Head of caudate nucleus (tissue), 42 donors: ENCODE measurements at places on chromosomes 5 and 9.

GRCh38 chr5:150142185-150142958 lies 13.3 kb downstream of the PDGFRB start:
- no peak for DNase-seq

- DNase-seq = no peak
Observed at GRCh38 chr5:180139731-180140055, 68.1 kb upstream of the RNF130 start.

DNA sequence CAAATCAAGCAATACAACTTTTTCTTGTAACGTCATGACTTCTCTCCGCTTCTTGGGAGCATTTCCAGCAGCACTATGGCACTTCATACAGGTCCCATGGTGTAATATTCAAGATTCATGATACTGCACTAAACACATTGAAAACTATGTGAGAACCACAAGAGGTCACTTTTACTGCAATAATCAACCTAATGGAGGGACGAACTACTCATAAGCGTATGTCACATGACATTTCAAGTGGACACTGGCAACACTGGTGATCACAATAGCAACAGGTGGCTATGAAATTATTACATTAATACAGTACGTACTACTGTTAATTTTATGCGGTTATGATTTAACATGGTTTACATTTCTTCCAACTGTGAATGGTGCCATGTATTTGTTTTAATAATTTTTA lies 78.6 kb upstream of the TBC1D9B start:
- no peak for DNase-seq

GRCh38 chr9:117084221-117084620 lies 330.6 kb downstream of the ASTN2 start:
- no peak for DNase-seq

DNA sequence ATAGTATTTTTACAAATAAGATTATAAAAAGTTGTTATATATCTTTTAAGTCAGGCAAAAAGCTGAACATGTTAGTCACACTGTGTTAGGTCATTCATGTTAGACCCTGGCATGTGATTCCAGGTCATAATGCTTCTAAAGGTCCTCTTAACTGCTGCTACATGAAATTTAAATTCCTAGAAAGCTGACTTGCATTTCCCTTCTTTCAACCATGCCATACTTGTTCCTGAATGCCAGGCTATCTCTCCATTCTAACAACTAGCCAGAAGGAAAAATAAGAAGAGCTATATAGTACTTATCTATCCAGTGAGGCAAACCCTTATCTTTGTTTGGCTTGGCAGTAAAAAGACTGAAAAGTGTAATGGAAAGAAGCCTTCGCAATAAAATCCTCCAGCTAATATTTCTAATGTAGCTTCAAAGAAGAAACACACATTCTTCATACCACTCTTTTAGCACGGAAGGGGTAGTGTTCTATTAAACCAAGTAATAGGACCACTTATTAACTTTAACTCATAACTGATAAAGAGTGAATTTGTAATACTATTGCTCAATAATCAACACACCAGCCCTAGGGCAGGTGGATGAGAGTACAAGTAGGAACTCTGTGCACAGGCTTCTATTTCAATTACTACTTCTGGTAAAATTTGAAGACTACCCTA lies 310.2 kb downstream of the PDE4D start:
- DNase-seq = no peak

GRCh38 chr5:172951371-172952033 lies 7.7 kb upstream of the RPL26L1 start:
- DNase-seq = no peak

GRCh38 chr5:74140409-74140808 lies 500.1 kb downstream of the ENC1 start:
- no peak for DNase-seq

DNA sequence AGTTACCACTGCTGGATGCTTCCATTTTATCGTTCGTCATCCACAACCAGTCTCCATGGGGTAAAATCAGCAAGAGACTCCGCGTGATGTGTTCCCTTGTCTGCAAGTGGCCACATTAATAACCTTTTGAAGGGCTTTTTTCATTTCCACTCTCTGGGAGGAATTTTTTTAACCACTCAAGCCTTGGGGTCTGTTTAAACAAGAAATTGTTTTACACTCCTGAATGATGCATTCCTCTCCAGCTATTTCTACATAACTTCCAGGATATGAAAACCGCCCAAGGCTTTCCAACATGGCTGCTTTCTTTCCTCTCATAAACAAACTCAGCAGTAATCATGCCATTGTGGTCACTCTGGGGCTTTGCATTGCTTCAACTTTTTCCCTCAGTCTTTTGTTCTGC lies 217.2 kb upstream of the DAPK1 start:
- DNase-seq = no peak

GRCh38 chr9:125548141-125548540 lies 158.9 kb downstream of the MAPKAP1 start:
- DNase-seq = no peak

DNA sequence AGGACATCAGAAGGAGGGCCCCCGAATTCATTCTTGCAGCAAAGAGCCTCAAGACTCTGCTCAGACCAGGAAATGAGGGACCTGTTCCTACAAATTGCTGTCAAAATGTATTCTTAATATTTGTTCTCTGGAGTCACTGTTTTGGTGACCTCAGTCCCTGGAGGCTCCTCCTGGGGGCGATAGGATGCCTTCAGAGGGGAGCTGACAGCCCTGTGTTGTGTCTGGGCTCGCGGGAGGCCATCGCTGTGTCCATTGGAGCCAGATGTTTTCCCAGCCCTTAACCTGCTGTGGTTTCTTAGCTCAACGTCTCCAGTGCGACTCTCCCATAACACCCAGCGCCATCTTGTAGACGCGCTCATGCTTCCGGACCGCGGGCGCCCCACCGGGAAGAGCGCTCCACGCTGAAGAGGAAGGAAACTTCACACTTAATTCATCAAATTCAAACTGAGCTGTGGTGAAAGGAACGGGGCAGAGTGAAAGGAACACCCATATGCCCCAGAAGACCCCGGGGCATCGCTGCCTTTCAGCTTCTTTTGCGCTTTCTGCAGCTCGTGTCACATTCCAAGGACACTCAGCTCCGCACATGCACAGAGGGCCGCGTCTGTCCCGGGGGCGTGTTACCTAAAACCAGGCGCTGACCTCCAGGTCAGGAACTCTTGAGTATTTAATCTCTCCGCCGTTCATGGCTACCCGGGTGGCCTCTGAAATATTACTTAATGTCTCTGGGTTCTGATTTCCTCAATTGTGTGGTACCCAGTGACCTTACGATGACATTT lies 112.3 kb upstream of the GDNF start:
- no peak for DNase-seq
